GM10248 (cell line): ENCODE measurements at places on chromosomes 1 and 21.

DNA sequence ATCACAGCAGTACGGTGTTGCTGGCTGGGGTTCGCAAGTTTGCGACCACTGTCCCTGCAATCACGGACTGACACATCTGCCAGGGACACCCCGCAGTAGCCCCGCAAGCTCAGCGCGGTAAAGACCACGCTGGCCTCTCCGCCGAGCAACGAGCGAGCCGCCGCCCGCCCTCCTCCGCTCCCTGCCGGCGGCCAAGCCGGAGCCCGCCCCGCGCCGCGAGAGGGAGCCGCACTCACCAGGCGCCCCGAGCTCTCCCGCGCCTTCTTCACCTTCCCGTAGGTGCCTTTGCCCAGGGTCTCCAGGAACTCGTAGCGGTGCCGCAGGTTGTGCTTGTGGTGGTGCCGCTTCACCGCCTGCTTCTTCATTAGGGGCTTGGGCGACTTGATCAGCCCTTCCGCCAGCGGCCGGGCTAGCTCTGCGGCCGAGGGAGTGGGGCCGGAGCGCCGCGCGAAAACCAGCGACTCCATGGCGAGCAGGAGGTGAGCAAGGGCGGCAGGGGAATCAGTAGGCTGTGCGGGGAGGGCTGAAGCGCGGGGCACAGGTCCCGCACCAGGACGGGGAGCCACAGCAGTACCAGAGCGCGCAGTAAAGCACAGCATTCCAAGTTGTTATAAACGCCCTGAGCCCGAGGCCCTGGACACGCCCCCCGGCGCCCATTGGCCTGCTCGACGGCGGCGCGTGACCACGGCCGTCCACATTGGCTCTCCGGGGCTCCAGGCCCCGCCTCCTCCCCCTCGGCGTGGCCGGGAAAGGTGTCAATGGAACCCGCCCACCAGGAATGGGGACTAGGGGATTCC, at the start of gene NUAK2:
NUAK2 (minus strand) TSS at position 584 of the 797 bp plus-strand sequence; CDS start at position 467, 117 bp downstream.
- DNase-seq, result peak; percentile 70

DNA sequence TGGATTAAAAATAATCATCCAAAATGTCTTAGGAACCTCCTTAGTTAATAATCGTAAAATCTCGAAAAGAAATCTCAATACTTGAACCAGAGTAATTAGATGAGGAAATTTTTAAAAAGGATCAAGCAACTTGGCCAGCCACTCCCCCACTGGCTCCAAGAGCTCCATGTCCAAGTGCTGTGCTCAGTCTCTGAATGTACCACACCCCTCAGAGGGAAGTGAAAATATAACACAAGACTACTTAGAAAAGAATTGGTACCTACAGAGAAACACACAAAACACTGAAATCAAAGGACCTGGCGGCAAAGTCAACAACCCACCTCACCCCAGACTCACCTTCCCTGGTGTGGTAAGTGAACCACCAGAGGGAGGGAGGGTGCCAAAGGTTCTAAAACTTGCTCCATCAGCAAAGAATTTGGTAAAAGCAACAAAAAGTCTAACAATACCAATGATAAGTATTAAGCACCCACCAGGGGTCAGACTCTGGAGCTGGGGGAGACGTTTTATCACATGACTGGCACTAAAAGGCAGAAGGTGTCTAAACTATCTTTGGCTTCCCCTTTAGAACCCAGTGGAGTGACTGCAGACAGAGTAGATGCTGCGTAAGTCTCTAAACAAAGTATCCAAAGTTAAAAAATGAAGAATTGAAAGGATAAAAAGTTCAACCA, 14.0 kb downstream of the LBR start:
- no peak for DNase-seq

DNA sequence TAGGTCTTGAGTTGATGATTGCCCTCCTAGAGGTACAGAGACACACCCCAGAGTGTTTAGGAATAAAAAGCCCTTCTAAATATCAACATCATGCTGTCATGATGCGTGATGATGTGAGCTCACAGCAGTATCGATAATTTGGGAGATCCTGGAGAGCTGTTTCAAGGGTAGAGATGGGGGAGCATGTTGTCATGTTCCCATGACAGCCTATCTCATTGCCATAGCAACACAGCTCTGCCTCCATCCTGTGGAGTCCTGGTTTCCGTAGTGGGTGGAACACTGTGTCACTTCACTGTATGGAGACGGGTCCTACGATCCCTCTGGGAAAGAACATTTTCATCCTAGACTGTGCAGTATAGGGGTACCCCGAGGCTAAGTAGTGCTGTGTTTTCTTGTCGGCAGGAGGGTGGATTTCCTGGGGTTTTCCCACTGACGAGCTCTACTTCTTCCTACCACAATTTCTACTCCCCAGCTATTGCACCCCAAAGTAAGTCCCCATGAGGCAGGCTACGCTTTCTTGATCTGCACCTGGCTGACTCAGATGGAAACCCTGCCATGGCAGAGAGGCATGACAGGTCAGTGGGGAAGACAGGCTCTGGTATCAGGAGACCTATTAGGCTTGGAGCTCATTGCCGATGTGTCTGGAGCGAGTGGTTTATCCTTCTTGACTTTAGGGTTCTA, 7.2 kb downstream of the KISS1 start:
- DNase-seq, result peak; percentile 50

DNA sequence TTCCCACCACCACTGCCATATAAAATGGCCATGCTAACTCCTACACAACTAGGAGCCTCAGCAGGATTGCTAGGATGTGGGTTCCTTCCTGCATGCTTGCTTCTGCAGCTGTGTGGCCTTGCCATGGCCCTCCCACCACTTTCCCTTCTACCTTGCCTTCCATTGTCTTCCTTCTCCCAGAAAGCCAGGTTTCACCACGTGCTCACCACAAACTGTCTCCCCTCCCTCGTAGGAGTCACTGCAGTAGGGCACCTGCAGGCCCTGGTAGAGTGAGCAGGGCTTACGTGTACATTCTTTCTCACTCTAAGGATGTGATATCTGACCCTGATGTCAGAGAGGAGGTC, 3.7 kb downstream of the C1orf226 start:
- DNase-seq, result no peak

DNA sequence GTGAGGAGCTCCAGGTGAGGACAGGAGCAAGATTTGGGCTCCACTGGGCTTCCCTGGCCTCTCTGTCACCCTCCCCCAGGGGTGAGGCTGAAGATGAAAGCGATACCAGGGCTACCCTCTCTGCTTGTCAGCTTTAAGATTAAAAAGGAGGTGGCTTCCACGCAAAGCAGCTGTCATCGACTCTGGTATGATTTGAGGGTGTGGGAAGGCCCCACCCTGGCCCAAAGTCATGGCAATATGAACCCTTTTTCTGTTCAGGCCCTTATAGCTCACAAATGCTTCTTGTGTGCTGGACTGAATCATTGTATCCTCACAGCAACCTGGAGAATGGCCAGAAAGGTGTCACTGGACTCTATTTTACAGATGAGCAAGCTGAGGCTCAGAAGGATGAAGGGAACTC, 41.6 kb downstream of the NUAK2 start:
- DNase-seq, result no peak
